ENCODE measurements at places on chromosomes 2 and 18. TPM values are rescaled to one million over a fixed set of nuclear protein-coding genes. Genes with fewer than 3 reads are reported as not detected.

The FAP gene
- not detected for total RNA-seq

The LCT gene
- total RNA-seq: 0.11 TPM

The ALPP gene
- not detected for total RNA-seq

The SKOR2 gene
- not detected for total RNA-seq

The CPO gene
- 0.36 TPM for total RNA-seq

The C1QL2 gene
- total RNA-seq: 0.21 TPM

The HDAC4 gene
- total RNA-seq: 38.3 TPM

The TEX44 gene
- not detected for total RNA-seq

The SLC9A4 gene
- 0.05 TPM for total RNA-seq

The HOXD11 gene
- 0.26 TPM for total RNA-seq

The MYO1B gene
- 94.6 TPM for total RNA-seq

The MFF gene
- total RNA-seq: 80.7 TPM

The CYP27C1 gene
- 2.0 TPM for total RNA-seq

The PLEK gene
- total RNA-seq: not detected

The UCN gene
- total RNA-seq: 0.61 TPM

The TMEM247 gene
- total RNA-seq: not detected

The NRP2 gene
- 24.5 TPM for total RNA-seq

The LGALSL gene
- 17.8 TPM for total RNA-seq

The CDH2 gene
- 84.3 TPM for total RNA-seq

The DNAH7 gene
- total RNA-seq: 2.3 TPM

The SLC4A5 gene
- 0.25 TPM for total RNA-seq
